ENCODE measurements at places on chromosomes 2 and 18. TPM values are rescaled to one million over a fixed set of nuclear protein-coding genes. Genes with fewer than 3 reads are reported as not detected.

DNA sequence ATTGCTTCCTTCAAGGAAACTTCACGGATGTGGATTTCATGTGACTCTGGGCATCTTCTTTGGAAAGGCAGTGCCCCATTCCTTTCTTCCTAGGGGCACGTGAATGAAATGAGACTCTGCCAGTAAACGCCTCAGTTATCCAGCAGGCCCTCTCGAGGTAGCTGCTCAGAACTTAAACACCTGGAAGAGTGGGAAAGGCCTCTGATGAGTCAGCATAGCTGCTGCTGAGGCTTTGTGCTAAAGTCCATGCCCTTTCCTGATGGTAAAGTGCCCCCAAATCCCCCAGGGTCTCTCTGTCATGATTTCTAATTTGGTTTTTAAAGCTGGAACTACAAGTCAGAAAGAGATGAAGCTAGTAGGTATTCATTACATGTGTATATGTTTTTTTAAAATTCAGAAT, 3.8 kb downstream of the SLC1A4 start:
- no peaks in the 10 kb centered on the region for H3K36me3 ChIP-seq
- H3K27me3 ChIP-seq, result no peaks in the 10 kb centered on the region
- H3K27ac ChIP-seq, result no peak overlapping the region
- DNase-seq, result no peak
- no peak overlapping the region for H3K4me3 ChIP-seq

Gene CCL20
- 1.8 TPM for total RNA-seq

DNA sequence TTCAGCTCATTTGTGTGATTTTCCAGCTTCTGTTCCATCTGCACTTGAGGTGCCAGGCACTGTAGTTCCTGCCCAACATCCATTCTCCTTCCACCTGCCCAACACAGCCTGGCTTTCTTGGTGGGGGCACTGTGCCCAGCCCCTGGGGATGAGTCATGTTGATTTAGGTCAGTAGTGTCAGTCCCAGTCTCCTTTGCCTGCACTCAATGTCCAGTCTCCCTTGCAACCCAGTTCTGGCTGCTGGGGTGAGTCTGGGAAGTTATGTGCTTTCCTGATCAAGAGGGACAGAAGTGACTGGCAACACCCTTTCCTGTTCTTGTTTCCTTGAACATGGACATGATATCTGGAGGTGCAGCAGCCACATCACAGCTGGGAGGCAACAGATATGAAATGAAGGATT, 1.5 kb upstream of the ASB18 start:
- no peaks in the 10 kb centered on the region for H3K36me3 ChIP-seq
- no peak for DNase-seq
- no peak overlapping the region for H3K27ac ChIP-seq
- H3K4me1 ChIP-seq, result no peaks in the 10 kb centered on the region
- peaks cover 37% of the 10 kb centered on the region for H3K27me3 ChIP-seq
- no peak overlapping the region for H3K4me3 ChIP-seq

GRCh38 chr2:157839162-157839801, 36.8 kb downstream of the ACVR1 start:
- no peaks in the 10 kb centered on the region for H3K36me3 ChIP-seq
- peak overlapping the region; percentile 74 for H3K27ac ChIP-seq
- peak; percentile 74 for DNase-seq
- H3K4me1 ChIP-seq, result peaks cover 55% of the 10 kb centered on the region

- no peaks in the 10 kb centered on the region for H3K36me3 ChIP-seq
- no peaks in the 10 kb centered on the region for H3K27me3 ChIP-seq
- H3K27ac ChIP-seq, result no peak overlapping the region
- DNase-seq, result no peak
These were observed 15.1 kb downstream of the ASB18 start for GRCh38 chr2:236249066-236249465.

GRCh38 chr18:61908661-61909060, 15.9 kb upstream of the RNF152 start:
- no peak for DNase-seq
- H3K27me3 ChIP-seq, result no peaks in the 10 kb centered on the region
- no peak overlapping the region for H3K27ac ChIP-seq
- no peaks in the 10 kb centered on the region for H3K36me3 ChIP-seq

Gene OSR1
- 1.3 TPM for total RNA-seq

GRCh38 chr2:201109186-201109585, 6.8 kb upstream of the CFLAR start:
- peaks cover 1% of the 10 kb centered on the region for H3K4me1 ChIP-seq
- H3K4me3 ChIP-seq, result no peak overlapping the region
- H3K27ac ChIP-seq, result no peak overlapping the region
- H3K36me3 ChIP-seq, result no peaks in the 10 kb centered on the region
- DNase-seq, result no peak

GRCh38 chr18:76412818-76413565, 82.0 kb downstream of the ZNF516 start:
- H3K27ac ChIP-seq, result no peak overlapping the region
- H3K4me1 ChIP-seq, result peaks cover 17% of the 10 kb centered on the region
- H3K27me3 ChIP-seq, result no peaks in the 10 kb centered on the region
- no peak overlapping the region for H3K4me3 ChIP-seq
- no peak for DNase-seq

DNA sequence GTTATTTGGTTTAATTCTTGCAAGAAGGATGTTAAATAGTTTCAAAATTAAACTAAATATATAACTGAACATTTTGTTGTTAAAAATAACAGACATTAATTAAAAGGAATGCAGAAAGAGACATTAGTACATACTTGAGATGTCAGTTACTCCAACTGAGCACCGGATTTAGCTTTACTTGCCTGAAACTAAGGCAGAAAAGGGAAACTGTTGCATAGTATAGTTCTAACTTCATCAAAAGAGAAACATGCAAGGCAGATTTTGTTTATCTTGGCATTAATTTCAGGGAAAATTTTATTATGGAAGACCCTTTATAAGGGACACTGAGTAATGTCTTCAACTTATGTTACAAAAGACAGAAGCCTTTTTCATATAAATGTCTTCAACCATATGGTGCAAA, 218.3 kb downstream of the STK39 start:
- no peaks in the 10 kb centered on the region for H3K27me3 ChIP-seq
- no peak overlapping the region for H3K4me3 ChIP-seq
- no peak overlapping the region for H3K27ac ChIP-seq
- peaks cover 4% of the 10 kb centered on the region for H3K36me3 ChIP-seq
- H3K4me1 ChIP-seq, result no peaks in the 10 kb centered on the region
- DNase-seq, result no peak

DNA sequence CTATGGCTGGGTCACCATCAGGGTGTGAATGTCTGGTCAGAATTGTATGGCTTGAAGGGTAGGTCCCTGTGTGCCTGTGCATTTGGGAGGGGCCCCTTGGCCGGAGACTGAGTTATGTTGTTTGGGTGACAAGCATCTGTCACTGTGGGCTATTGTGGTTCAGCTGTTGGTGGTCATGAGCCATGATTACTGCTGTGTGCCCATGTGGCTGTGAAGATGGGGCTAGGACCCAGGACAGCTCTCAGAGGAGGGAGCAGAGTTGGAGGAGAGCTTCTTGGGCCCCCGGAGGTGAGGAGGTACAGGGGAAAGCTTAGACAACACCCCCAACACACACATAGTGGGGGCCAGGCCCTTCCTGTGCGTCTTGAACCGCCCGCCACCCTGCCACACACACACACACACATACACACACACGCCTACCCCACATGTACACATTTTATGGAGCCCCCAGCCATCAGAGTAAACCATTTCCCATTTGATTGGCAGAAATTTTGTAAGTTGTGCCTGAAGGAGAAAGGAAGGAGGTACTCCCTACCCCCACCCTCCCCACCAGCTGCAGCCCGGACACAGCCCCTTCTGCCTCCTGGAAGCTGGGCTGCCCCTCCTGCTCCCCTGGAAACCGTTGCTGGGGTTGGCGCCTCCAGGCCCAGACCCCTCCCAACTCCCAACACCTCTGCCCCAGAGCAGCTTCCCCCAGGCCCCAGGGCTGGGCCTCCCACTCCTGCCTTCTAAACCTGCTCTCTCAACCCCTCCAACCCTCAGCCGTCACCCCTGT, 2.0 kb downstream of the GAREM2 start:
- H3K36me3 ChIP-seq, result no peaks in the 10 kb centered on the region
- H3K27ac ChIP-seq, result no peak overlapping the region
- peaks cover 23% of the 10 kb centered on the region for H3K4me1 ChIP-seq

GRCh38 chr2:69674316-69674670, 30.8 kb upstream of the AAK1 start:
- H3K36me3 ChIP-seq, result no peaks in the 10 kb centered on the region
- peaks cover 15% of the 10 kb centered on the region for H3K4me1 ChIP-seq
- peak overlapping the region; percentile 88 for H3K27ac ChIP-seq
- peak overlapping the region; percentile 37 for H3K4me3 ChIP-seq

DNA sequence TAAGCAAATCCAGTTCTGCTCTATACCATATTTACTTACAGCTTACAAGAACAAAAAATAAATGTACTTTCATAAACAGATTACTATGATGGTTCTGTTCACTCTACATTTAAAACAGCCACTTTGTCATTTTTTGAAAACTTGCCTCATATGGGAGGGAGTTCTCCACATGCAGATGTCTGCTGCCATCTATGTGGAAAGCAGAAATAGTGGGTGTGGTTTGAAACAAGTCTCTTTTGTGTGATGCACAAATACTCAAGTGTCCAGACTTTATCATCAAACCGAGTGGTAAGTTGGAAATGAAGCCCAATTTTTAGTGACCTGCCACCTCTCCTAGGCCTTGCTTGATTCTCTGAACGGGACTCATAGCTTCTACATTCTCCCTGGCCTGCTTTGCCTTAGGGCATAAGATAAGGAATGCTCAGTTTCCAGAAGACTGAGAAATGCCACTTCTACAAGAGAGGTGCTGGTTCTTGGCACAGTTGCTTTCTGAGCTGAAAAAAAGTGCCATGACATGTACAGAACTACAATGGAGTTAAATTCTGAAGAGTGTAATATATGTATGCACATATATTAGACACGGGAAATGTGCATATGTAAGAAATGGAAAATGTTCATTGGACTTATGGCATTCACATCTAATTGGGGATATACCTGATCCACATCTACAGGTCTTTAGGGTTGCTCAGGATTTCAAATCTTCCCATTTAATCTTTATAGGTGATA, 221.0 kb downstream of the SLC8A1 start:
- DNase-seq, result no peak
- H3K4me3 ChIP-seq, result no peak overlapping the region
- H3K27ac ChIP-seq, result no peak overlapping the region
- no peaks in the 10 kb centered on the region for H3K36me3 ChIP-seq

DNA sequence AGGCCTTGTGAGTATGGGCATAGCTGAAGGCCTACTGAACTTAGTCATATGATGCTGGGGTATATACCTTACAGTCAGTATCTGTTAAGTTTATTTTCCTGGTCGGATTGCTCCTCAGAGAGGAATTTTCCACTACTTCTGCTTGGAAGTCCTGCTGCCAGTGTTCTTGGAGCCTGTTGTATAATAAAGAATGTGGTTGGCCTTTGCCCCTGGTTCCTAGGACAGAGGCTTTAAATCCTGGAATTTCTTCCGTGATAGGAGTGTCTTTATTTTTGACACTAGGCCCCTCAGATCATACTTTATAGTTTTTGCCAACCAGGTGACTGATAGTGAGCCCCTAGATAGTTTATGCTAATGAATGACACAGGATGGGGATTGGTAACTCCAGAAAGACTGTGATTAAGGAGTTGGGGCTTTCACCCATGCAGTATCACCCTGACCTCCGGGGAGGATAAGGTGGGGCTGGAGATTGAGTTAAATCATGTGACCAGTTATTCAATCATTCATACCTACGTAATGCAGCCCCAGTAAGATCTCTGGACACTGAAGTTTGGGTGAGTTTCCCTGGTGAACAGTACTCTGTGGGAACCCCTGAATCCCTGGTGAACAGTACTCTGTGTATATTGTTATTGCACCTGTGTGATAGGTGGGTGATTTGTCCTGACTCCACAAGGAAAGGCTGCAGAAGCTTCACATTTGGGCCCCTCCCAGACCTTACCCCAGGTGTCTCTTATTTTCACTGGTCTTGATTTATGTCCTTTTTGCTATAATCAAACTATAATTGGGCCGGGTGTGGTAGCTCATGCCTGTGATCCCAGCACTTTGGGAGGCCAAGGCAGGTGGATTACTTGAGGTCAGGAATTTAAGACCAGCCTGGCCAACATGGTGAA, 56.9 kb downstream of the COMMD1 start:
- no peaks in the 10 kb centered on the region for H3K27me3 ChIP-seq
- no peaks in the 10 kb centered on the region for H3K4me1 ChIP-seq
- no peak overlapping the region for H3K27ac ChIP-seq
- H3K4me3 ChIP-seq, result no peak overlapping the region
- DNase-seq, result no peak

GRCh38 chr2:84285056-84285747, 173.9 kb downstream of the SUCLG1 start:
- H3K36me3 ChIP-seq, result no peaks in the 10 kb centered on the region
- H3K27me3 ChIP-seq, result no peaks in the 10 kb centered on the region
- no peak for DNase-seq
- H3K4me1 ChIP-seq, result no peaks in the 10 kb centered on the region
- H3K27ac ChIP-seq, result no peak overlapping the region

- DNase-seq, result no peak
- H3K4me1 ChIP-seq, result no peaks in the 10 kb centered on the region
- no peaks in the 10 kb centered on the region for H3K36me3 ChIP-seq
- no peaks in the 10 kb centered on the region for H3K27me3 ChIP-seq
These were observed 101.1 kb downstream of the BCL2 start for GRCh38 chr18:63218472-63218871.

DNA sequence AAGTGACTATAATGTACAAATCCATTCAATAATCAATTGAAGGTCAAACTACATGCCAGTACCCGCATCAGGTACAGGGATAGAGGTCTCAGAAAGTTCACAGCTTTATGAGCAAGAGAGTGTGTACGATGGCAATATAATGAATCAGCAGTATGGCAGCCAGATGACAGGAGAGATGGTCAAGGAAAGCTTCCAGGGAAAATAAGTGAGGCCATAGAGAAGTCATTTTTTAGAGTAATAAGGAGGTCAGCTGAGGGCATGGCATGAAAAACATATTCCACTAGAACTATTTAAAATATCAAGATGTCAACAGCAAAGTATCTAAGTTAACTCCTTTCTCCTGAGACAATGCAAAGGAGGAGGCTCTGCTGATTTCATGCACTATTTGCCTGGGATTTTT, 108.0 kb downstream of the SLC8A1 start:
- H3K27ac ChIP-seq, result no peak overlapping the region
- DNase-seq, result no peak
- H3K27me3 ChIP-seq, result no peaks in the 10 kb centered on the region
- H3K36me3 ChIP-seq, result no peaks in the 10 kb centered on the region
- no peak overlapping the region for H3K4me3 ChIP-seq
- peaks cover 16% of the 10 kb centered on the region for H3K4me1 ChIP-seq

Gene UGT1A3
- total RNA-seq, result 6.7 TPM

GRCh38 chr2:159623436-159623835, 7.1 kb upstream of the BAZ2B start:
- DNase-seq, result no peak
- no peaks in the 10 kb centered on the region for H3K36me3 ChIP-seq
- H3K4me3 ChIP-seq, result no peak overlapping the region
- no peak overlapping the region for H3K27ac ChIP-seq
- H3K4me1 ChIP-seq, result peaks cover 5% of the 10 kb centered on the region
- H3K27me3 ChIP-seq, result no peaks in the 10 kb centered on the region

GRCh38 chr2:188003800-188004199, 287.9 kb upstream of the GULP1 start:
- no peak overlapping the region for H3K4me3 ChIP-seq
- H3K4me1 ChIP-seq, result no peaks in the 10 kb centered on the region
- no peaks in the 10 kb centered on the region for H3K36me3 ChIP-seq
- no peaks in the 10 kb centered on the region for H3K27me3 ChIP-seq
